ENCODE measurements at places on chromosomes 1 and 21.

- peak; percentile 46 for DNase-seq
Observed at GRCh38 chr1:21913763-21914162, 23.3 kb downstream of the HSPG2 start.

GRCh38 chr1:59057796-59058195 is 239.1 kb upstream of the FGGY start:
- no peak for DNase-seq

DNA sequence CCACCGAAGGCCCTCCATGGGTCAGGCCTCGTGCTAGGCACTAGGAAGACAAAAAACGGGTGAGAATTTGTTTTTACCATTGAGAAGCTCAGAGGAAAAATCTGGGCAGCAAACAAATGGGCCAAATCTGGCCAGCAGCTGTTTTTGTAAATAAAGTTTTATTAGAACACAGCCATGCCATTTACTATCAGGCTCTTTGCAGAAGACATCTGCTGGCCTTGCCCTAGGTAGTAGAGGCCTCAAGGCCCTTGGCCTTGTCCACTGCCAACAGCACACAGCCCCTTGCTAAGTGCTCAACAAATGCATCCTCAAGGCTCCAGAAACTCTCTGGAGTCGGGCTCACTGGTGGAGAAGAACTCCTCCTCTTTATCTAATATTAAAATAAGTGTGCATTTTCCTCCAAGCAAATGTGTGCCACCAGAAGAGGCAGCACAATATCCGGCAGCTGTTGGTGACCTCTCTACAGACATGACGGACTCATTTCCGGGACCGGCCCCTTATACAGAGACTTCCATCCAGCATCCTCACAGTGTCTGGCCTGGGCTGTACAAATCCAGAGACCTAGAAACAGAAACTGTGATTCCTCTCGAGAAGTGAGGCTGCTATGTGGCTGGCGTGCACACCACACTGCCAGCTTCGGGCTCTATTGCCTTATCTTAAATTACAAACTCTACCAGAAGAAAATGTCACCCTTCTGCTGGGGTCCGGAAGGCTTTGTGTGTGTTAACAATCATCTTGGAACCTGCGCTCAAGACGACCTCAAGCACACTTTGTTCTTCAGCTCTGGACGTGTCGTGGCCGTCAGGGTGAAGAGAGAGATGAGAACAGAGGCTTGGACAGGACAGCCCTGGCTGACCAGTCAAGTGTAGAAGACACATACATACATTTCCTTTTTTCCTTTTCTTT is 203.9 kb downstream of the TOMM20 start:
- DNase-seq, result peak; percentile 60

DNA sequence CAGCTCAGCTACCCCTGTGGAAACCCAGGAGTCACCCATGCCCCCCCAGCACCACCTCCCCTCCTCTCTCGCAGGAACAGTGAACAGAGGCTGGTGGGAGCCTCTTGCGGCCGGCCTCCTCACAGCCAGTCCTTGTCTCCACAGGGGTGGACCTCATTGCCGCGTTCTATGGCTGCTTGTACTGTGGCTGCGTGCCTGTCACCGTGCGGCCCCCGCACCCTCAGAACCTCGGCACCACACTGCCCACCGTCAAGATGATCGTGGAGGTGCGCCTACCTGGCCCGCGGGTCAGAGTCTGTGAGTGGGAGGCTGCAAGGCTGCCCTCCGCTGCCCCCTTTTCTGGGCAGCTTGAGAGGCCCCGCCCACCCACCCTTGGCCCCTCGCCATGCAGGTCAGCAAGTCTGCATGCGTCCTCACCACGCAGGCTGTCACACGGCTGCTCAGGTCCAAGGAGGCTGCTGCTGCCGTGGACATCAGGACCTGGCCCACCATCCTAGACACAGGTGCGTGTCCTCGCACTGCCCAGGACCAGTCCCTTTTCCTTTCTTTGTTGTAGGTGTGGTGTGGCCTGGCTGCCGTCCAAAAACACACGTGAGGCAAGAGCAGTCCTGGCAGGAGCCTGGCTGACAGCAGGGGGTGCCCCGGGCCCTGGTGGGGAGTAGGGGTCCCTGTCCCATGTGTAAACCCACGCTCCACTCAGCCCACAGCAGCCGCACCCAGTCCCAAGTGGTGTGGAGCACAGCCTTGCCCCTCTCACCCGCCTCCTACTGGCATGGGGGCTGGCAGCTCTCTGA is 50.3 kb downstream of the S100B start:
- no peak for DNase-seq

DNA sequence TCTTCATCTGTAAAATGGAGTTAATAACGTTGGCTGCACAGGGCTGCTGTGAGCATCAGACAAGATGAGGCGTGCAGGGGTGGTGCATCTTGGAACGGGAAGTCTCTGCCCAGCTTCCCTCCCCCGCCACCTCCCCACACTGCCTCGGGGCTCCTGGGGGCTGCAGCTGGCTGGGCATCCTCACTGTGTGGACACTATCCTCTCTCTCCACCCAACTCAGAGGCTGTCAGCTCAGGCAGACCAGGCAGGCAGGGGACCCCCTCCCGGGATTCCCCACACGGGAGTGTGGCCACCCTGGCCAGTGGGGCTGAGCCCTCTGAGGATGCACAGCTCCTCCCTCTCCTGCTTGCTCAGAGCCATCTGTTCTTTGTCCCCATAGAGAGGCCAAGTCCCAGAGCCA is 122.7 kb downstream of the CCDC185 start:
- no peak for DNase-seq

DNA sequence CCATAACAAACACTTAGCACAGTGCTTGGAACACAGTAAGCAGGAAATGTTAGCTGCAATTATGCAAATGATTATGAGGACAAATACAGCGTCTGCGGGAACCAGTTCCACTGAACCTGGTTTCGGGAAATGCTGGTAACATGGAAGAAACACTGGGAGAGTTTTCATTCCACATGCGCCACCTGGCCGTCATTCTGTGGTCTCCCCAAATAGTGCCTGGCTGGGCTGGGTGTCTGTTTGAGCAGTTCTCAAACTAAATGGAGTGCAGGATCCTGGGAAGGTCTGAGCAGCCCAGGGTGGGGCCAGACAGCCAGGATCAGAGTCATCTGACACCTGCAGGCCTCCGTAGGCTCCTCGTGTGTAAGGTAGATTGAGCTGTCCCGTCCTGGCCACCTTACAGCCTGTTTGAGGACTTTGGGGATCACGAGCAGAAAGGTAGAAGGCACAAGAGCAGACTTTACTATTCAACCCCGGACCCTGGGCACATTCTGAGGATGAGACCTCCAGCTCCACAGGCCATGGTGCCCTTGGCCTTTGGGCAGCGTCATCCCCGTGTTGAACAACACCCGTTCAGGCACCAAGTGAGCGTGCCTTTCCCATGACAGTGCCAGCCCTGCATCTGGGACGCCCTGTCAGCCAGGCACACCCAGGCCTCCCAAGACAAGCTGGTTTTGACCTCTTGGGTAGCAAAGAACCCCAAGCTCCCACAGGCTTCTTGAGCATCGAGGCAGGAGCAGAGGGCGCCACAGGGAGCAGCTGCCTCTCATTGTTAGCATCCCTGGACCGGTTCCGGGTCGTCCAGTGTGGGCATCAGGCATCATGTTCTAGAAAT is 101.9 kb downstream of the PRDM2 start:
- DNase-seq, result no peak

DNA sequence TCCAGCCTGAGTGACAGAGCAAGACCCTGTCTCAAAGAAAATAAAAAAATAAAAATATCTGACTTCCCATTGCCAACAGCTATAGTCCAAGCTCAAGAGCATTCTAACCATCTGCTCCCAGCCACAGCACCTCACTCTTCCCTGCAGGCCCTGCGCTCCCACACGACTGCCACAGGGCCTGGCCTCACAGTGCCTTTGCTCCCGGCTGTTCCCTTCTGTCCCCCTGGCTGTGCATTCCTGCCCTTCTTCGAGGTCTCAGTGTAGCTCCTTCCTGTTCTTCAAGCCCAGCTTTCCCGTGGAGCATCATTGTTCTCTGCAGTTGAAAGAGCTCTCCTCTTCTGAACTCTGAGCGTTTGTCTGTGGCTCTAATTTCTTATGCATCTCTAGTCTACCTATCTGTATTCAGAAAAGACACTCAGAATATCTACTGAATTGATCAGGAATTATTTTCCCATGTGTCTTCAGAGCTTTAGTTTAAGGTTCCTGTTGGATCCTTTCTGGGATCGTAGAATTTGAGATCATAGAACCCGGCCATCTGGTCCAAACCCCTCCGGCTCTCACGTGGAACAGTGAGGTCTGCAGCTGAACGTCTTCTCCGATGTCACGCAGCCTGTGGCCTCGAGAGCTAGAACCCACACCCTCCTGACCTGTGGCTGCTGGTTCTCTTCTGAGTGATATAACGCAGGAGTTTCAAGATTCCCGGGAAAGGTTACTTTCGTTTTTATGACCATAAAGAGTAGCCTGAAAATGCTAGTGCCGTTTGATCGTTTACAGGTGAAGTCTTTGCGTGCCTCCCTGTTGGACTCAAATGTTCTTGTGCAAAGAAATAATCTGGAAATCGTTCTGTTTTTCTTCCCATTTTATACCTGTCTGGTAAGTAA is 54.4 kb downstream of the DOP1B start:
- DNase-seq, result no peak

GRCh38 chr21:24903994-24904635 is 703.2 kb downstream of the MRPL39 start:
- no peak for DNase-seq

- DNase-seq, result no peak
Observed at GRCh38 chr1:203188686-203189232, 2.3 kb upstream of the CHI3L1 start.

GRCh38 chr21:45486443-45487160 is 55.6 kb downstream of the SLC19A1 start:
- no peak for DNase-seq

DNA sequence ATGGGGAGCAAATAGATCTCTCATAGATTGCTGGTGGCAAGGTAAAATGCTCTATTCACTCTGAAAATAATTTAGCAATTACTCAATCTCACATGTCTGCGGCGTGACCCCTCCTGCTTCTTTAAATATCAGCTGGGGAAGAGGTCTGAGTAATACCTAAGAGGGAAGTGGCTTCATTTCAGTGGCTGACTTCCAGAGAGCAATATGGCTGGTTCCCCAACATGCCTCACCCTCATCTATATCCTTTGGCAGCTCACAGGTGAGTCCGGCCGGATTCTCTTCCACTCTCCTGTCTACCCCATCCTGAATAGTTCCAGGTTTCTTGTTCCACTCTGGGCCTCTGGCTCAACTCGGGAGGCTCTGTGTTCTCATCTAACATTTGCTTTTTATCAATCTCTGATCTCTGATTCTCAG is at the start of gene SLAMF7:
Gene SLAMF7 (plus strand): TSS at position 150 of the 414 bp plus-strand sequence. CDS start 55 bp downstream, at position 205.
- DNase-seq, result peak; percentile 71

DNA sequence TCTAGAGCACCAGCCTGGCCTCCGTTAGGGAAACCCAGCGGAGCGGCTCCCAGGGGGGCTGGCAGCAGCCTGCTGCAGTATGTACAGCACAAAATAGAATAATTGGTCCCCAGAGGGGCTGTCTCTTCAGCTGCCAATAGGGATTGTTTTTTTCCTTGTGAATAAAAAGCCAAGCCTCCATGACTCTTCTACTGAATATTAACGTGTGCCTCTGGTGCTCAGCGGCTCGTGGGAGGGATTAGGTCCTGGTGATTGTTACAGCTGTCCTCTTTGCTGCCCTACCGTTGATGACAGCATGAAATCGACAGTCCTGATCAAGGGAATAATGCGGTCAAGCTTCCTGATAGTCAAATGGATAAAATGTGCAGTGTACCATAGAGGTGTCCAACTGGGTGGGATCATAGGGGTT is 190.7 kb upstream of the RUNX1 start:
- no peak for DNase-seq

GRCh38 chr1:175369696-175370095 is 177.1 kb upstream of the KIAA0040 start:
- DNase-seq, result no peak

- DNase-seq, result no peak
Observed at GRCh38 chr1:207316622-207317391, 4.7 kb upstream of the CD55 start.

- no peak for DNase-seq
Observed at GRCh38 chr1:81812712-81813111, 12.0 kb downstream of the ADGRL2 start.

GRCh38 chr21:35090403-35090802 is 41.3 kb upstream of the RUNX1 start:
- no peak for DNase-seq

DNA sequence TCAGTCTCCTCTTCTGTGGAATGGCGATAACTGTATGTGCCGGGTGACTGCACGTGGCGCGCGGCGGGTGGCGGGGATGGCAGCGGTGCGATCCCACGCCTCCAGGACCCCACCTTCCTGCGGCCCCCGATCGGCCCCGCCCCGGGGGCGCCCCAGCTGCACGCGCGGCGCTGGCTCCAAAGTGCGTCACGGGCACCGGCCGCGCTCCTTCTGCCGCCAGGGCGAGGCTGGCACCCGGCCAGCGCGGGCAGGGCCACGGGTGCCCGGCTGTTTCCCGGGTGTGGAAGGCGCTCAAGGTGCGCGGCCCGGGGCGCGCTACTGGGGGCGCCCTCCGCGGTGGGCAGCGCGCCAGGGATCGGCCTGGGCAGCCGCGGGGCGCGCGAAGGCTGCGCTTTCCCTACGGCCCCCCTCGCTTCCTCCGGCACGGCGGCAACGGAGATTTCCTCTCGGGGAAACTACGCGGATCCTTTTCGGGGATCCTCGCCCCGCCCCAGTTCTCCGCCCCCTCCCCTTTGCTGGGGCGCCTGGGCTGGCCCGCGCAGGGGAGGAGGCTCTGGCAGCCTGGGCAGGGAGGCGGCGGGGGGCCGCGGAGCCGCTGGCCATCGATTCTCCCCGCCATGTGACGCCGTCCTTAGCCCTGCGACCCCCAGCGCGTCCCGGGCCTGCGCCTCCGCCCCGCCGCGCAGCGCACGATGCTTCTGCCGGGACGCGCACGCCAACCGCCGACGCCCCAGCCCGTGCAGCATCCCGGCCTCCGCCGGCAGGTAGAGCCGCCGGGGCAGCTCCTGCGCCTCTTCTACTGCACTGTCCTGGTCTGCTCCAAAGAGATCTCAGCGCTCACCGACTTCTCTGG is at the start of gene EVA1C:
Gene EVA1C (plus strand): TSS at position 545 of the 853 bp plus-strand sequence. CDS start 148 bp downstream, at position 693.
- DNase-seq, result peak; percentile 82

DNA sequence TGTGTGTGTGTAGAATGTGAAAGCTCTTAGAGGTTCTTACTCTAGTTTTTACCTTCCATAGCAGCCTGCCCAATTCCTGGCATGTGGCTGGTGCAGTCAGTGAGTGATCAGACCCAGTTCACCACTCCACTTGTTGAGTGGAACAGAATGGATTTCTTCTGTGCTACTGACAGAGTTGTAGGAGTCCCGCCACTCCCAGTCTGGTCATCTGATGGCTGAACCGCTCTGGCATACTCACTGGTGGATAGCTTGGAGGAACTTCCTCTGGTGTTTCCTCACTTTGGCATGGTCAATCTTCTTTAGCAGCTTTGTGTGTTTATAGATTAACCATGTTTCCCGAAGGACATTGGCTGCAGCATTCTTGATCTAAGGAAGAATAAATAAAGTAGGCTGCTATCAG is 106.7 kb upstream of the ADAR start:
- no peak for DNase-seq

Data from immature natural killer cell (primary cell).